Amniotic epithelial cell (primary cell): ENCODE measurements at places on chromosomes 7 and 10.

- DNase-seq, result no peak
These were observed 8.3 kb downstream of the SLC37A3 start for GRCh38 chr7:140390034-140390433.

DNA sequence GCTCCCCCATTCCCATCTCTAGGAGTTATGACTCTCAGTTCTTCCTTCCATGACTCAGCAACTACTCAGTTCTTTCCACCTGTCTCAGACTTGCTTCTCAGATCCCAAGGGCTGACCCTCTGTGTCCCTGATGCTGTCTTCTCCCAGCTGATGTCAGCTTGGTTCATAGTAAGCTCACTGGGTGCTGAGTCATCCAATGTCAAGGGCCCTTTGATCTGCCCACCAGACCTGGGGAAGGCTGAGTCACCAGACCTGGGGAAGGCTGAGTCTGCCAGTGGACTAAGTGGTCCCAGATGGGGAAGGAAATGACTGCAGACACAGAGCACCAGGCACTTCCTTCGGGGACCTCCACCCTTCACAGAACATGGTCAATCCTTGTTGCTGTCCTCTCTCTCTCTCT lies 76.1 kb upstream of the ZEB1 start:
- peak; percentile 75 for DNase-seq

DNA sequence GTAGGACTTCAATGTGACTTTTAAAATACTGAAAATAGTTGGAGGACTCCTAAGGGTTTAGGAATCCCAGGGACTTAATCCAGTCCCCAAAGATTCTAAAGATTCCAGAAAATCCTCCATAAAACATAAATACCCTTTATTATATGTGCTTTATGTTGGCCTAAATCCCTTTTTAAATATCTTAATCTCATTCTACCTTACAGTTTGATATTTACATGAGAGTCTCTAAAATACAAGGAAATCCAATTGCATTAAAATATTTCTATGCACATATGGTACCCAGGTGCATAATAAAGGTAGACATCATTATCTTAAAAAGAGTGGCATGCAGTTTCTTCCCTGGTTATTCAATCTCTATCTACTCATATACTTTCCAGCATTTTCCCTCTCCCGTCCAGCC lies 51.8 kb downstream of the BPGM start:
- DNase-seq, result no peak

- peak; percentile 47 for DNase-seq
These were observed 29.4 kb downstream of the CHST15 start for GRCh38 chr10:124063750-124064603.

DNA sequence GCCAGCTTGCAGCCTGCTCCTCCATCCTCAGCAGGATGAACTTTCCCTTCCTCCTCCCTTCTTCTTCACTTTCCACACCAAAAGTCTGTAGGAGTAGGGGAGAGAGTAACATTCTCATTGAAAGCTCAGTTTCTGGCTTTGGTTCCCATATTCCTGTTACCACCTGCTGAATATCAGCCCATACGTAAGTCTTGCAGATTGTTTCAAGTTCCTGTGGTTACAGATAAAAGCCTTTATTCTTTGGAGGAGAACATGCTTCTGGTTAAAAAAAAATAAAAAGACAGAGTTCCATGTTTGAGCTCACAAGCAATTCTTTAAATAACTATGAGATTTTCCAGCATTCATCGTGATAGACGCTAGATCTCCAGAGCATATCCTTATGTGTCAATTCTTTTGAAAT lies 637.3 kb downstream of the SUGCT start:
- DNase-seq, result no peak

- no peak for DNase-seq
These were observed 1193.0 kb upstream of the CELF2 start for GRCh38 chr10:9824631-9825071.

DNA sequence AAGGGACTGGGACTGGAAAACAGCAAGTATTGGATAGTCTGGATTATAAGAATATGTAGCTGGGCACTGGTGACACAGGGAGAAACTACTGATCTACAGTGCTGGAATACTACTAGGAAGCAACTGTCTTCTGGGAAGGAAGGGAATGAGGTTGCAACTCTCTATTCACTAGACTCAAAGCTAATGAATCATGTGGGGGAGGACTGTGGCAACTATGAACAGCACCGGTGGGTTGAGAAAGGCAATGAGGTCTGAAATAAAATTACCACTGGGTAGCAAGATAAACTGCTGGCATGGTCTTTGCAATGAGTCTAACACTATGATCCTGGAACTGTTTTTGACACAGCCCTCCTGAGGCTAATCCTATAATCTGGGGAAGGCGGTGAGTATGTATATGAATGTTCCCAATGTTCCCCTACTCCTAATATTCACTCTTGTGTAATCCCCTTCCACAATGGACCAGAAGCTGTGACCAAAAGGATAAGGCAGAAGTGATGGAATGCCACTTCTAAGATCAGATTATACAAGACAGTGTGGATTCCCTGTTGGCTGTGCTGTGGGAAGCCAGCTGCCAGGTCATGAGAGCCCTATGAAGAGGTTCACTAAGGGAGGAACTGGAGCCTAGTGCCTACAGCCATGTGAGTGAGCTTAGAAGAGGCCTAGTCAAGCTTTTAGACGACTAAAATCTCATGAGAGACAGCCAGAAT lies 101.3 kb upstream of the DNAJB12 start:
- peak; percentile 93 for DNase-seq

DNA sequence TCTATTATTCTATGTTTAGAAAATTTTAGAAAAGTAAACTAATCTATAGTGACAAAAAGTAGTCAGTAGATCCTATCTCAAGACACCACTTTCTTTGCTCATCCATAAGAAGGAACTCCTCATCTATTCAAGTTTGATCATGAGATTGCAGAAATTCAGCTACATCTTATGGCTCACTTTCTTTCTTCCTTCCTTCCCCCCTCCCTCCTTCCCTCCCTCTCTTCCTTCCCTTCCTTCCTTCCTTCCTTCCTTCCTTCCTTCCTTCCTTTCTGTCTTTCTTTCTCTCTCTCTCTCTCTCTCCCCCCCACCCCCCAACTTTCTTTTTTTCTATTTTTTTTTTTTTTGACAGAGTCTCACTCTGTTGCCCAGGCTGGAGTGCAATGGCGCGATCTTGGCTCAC lies 35.3 kb upstream of the SRPK2 start:
- DNase-seq, result no peak

DNA sequence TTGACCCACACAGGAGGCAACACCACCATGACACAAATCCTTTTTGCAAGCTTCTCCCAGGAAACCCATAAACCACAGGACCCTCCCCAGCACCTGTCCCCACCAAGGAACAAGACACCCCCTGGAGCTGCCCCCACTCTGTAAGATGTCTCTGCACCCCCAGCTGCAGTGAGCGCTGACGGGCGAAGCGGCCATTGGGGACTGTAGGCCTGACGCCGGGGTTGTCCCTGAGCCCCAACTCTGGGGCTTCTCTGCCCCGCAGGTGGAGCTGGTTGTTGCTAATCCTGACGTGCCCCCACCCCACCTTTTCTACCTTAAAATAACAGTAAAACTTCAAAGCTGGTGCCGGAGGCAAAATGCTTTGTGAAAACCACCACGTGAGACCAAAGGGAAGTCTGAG lies 94.7 kb upstream of the PPP2R2D start:
- DNase-seq, result no peak

GRCh38 chr10:109126016-109126415 lies 797.3 kb downstream of the XPNPEP1 start:
- DNase-seq, result peak; percentile 3

DNA sequence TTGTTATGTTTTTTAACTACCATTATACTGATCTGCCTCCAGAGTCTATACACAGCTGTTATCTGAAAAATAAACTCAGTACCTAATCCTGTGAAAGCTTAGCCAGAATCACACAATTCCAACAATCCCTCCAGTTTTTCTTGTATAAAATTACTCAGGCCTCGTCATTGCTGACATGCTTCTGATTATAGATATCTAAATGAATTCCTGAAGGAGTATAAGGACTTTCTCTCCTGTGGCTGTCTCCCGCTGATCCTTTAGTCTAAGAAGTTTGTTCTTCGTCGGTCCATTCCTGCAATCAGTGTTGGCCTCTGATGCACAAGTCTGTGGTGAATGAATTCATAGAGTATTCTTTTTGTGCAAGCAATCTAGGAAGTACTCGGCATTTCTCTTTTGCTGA lies 288.9 kb upstream of the SEMA3C start:
- peak; percentile 32 for DNase-seq
